Activated CD4-positive, alpha-beta T cell treated with anti-CD3 and anti-CD28 coated beads, Interleukin-2, amount 50 U/mL, for 48 hours (primary cell): ENCODE measurements at places on chromosomes 3 and 15.

DNA sequence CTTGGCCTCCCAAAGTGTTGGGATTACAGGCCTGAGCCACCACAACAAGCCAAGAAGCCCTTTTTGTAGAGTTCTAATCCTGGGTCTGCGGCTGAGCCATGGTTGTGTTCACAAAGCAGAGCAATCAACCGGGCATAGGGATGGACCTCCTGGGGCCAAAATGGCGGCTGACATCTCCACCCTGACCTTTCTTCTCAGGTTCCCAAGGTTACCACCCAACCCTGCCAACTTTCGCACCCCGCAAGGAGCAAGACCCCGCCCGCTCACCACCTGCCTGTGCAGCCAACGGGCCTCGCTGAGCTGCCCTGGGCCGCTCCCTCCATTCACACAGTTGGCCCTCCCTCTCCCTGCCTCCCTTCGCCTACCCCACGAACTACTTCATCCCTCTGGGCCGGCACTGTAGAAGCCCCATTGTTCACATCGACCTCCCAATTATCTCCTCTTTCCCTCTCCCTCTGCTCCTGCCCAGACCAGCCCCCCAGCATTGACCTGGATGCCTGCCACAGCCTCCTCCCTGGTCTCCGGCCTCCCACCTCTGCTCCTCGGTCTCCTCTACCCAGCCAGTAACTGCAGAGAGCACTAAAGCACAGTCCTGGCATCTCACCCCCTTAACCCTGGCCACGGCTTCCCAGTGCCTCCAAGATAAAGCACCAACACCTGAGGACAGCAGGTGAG lies 62.0 kb upstream of the TFRC start:
- DNase-seq = no peak

GRCh38 chr15:66591322-66591862 lies 25.6 kb upstream of the LCTL start:
- DNase-seq = no peak

GRCh38 chr3:195905970-195906864 lies 2.1 kb downstream of the TNK2 start:
- no peak for DNase-seq

GRCh38 chr15:93703092-93703739 lies 528.1 kb upstream of the MCTP2 start:
- no peak for DNase-seq

GRCh38 chr3:27385504-27385903 lies 16.3 kb upstream of the NEK10 start:
- no peak for DNase-seq

- no peak for DNase-seq
Measured at GRCh38 chr3:63405882-63406281, 127.8 kb downstream of the SYNPR start.

- DNase-seq = no peak
Measured at GRCh38 chr3:196625331-196625730, 14.2 kb upstream of the NRROS start.

DNA sequence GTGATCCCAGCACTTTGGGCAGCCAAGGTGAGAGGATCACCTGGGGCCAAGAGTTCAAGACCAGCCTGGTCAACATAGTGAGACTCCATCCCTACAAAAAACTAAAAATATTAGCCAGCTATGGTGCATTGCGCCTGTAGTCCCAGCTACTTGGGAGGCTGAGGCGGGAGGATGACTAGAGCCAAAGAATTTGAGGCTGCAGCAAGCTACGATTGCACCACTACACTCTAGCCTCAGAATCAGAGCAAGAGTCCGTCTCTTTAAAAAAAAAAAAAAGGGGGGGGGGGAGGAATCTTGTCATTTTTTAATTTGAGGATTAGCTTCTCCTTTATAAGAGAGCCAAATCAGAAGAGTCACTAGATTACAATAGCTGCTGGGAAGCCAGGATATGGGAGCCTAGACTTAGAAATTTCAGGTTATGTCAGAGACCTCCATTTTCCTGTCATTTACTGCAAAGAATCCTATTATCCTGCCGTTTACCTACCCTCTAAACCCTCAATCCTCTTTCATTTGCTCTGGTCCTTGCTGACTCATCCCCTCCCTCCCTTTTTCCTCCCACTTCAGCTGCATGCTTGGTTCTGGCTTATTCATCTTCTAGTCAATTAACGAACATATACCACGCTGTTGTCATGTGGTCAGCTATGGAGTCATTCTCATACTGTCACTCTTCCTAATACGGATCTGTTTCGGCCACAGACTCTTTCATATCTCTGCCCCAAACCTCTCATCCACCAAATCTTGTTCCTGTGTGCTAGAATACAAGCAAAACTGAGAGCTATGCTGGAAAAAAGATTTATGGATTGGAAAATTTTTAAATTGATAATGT lies 83.8 kb upstream of the PPIB start:
- DNase-seq = peak; percentile 69

DNA sequence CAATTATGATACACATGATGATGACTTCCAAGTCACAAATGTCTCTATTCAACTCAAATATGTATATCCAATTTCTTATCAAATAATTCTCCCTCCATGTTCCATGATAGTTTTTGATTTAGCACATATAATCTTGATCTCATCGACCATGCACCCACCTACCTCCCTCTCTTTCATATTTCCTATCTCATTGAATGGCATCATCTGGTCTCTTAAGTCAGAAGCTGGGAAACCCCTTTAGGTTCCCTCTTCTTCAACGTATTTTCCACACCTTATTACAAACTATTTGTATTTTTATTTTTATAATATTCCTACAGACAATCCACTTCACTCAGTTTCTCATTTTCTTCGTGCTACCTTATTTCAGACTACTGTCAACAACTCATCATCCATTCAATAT lies 56.9 kb upstream of the DPH6 start:
- no peak for DNase-seq

- no peak for DNase-seq
Measured at GRCh38 chr3:71011565-71012287, 571.8 kb downstream of the FOXP1 start.

GRCh38 chr3:194620196-194620595 lies 13.0 kb downstream of the TMEM44 start:
- DNase-seq = no peak

GRCh38 chr3:72229952-72230351 lies 445.0 kb upstream of the PROK2 start:
- DNase-seq = no peak

DNA sequence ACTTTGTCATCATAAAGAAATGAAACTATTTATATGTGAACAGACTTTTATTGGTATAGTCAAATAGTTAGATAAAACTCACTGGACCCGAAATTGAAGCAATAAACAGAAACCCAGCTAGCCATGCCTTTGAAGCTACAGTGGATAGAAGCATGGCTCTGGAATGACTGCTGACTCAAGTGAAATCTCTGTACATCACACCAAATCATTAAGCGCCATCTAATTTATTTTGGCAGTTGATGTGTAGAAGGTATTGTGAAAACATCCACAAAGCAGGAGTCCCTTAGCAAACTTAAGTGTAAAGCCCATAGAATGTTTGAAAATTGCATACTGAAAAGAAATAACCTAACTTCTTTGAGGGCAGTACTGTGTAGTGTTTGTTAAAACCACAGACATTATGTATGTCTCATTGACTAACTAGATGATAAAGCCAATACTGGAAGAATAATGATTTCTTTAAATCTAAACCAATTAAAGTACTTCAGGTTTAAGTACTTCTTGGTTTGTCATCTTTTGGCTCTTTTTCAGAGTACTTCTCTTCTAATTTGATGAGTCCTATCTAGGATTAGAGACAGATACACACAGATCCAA lies 42.8 kb upstream of the FBXL22 start:
- no peak for DNase-seq
